Osteocyte (in vitro differentiated cells): ENCODE measurements at places on chromosomes 5 and 9. TPM values are rescaled to one million over a fixed set of nuclear protein-coding genes. Genes with fewer than 3 reads are reported as not detected.

PCDHGC5 gene
- 1.4 and 1.9 TPM in 2 replicates for total RNA-seq

PCDHA11 gene
- 7.2 and 8.2 TPM in 2 replicates for total RNA-seq

CMBL gene
- total RNA-seq = 23.3 and 24.2 TPM in 2 replicates

PCDHA8 gene
- total RNA-seq = 1.9 and 2.0 TPM in 2 replicates

OR1Q1 gene
- not detected in 2 replicates for total RNA-seq

NXNL2 gene
- total RNA-seq = 0.32 TPM in 1 of 2 replicates, not detected in the other

PTPA gene
- 140 and 150 TPM in 2 replicates for total RNA-seq

AIF1L gene
- total RNA-seq = 26.3 and 31.1 TPM in 2 replicates

NPM1 gene
- 1,157 and 1,175 TPM in 2 replicates for total RNA-seq

JMY gene
- 19.1 and 19.5 TPM in 2 replicates for total RNA-seq

PIP5KL1 gene
- total RNA-seq = 2.6 and 2.9 TPM in 2 replicates

EXOC3 gene
- total RNA-seq = 70.0 and 81.4 TPM in 2 replicates

ECPAS gene
- 108 and 109 TPM in 2 replicates for total RNA-seq

OGN gene
- 3.9 and 5.5 TPM in 2 replicates for total RNA-seq

CFAP77 gene
- 0.48 and 0.68 TPM in 2 replicates for total RNA-seq

ZNG1A gene
- 22.0 and 26.3 TPM in 2 replicates for total RNA-seq

DNA sequence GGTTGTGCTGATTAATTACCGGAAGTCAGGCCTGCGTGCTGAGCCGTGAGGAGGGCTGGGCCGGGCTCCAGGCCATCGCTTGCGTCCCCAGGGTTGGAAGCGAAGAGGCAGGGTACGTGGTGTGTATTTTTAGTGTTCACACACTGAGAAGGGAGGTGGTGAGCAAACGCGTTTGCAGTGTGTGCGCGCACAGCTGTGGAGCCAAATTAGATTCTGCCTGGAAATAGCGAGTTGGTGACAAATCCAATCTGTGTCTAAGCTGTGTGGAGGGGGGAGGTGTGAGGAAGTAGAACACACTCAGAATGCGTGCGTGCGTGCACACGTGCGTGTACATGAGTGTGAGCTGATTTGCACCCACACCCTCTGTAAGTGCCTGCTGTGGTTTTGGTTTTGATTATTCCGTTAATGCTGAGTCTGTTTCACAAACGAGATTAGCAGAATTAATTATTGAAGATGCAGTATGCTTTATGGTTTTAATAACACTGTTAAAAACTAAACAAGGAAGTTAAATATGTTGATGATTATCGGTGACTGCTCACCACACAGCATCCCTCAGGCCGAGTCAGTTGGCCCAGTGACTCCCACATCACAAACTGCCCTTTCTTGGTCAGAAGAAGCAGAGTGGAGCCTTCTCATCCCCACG lies 111.8 kb upstream of the FCN2 start:
- no peak for DNase-seq

DNA sequence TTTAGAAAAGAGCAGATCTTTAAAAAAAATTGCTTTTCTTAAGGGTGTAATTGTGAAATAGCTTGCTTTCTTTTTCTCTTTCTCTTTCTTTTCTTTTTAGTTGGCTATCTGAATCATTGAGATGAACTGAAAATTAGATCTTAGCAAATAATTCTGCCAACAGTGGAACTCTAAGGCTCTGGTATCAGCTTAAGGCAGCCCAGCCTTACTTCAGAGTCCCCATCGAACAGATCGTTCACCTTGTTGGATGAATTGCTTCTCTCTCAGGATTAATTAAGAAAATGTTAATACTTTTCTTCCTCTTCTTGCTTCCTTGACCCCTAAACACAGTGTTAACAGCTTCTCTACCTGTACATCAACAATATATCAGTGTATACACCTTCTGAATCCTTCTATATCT lies 92.1 kb downstream of the ZCCHC7 start:
- no peak for DNase-seq

- DNase-seq = no peak
These were observed 18.3 kb downstream of the PTPRD start for GRCh38 chr9:10594482-10594881.

GRCh38 chr5:1661311-1661710 lies 137.6 kb upstream of the LPCAT1 start:
- DNase-seq = peak; percentile 72

DNA sequence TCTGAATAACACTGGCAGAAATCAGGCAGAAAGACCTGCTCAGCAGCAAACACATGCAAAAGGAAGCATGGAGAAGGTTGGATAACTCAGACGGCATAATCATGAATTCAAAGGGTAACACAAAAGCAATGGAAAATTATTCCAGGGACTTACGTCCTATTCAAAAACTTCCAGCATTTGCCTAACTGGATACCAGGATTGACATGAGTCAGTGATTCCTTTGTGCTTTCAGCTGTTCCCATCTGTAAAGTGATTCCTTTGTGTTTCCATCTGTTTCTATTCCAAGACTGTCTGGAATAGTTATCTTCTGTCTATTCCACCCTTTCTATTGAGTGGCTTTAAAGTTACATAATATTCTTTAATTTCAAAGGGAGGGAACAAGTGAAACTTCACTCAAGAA lies 1361.7 kb upstream of the CDH9 start:
- DNase-seq = no peak

DNA sequence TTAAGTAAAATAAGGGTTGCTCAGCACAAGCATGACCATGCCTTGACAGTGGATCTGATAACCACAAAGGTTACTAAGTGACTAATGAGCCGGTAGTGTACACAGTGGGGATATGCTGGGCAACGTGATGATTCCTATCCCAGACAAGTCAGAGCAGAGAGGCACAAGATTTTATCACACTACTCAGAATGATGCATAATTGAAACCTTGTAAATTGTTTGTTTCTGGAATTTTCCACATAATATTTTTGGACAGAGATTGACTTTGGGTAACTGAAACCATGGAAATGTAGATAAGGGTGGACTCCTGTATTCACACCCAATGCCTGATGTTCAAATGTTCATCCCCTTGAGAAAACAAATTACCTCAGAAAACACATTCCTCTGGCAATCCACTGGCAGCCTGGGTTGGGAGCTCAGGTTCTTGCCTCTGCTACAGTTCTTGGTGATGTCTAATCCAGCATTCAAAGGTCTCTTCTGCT lies 16.2 kb upstream of the ERAP1 start:
- DNase-seq = no peak

GRCh38 chr9:75891771-75892215 lies 1.3 kb downstream of the PCSK5 start:
- no peak for DNase-seq

- DNase-seq = no peak
These were observed 203.0 kb upstream of the ADRA1B start for GRCh38 chr5:159713254-159713653.

- DNase-seq = no peak
These were observed 113.2 kb upstream of the PRRC1 start for GRCh38 chr5:127404190-127404589.

DNA sequence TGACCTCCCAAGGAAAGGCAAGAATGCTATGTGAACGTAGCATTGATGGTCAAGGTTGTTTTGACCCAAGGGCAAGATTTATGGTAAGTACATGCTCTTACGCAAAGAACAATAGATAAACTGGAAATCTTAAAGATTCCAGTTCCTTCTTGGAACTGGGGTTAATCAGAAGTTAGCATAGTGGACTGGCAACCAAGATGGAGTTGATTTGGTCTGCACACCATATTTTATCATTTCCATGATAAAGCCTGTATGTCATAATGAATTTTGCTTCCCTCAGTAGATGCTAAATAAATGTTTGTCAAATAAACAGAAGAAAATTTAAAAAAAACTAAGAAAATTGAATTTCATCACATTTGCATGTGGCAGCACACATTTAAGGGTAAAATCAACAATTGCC lies 242.4 kb upstream of the MEF2C start:
- no peak for DNase-seq

DNA sequence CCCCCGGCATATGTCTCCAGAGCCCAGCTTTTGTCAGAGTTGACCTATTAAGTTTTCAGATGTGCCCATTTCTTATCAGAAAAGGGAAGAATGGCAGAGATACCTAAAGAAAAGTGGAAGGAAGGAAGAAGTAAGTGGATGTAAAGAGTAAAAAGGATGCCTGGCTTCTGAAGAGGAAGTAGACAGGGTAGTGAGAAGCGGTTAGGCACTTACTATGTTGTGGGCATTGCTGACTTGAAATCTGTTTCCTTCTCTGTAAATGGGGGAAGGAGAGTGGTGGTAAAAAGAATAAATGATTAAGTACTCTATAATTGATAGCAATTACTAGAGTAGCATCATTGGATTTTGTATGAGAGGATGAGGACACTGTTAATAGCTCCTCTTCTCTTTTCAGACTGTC lies 9.9 kb downstream of the ANP32B start:
- no peak for DNase-seq

GRCh38 chr5:111975133-111975532 lies 218.1 kb upstream of the NREP start:
- no peak for DNase-seq

DNA sequence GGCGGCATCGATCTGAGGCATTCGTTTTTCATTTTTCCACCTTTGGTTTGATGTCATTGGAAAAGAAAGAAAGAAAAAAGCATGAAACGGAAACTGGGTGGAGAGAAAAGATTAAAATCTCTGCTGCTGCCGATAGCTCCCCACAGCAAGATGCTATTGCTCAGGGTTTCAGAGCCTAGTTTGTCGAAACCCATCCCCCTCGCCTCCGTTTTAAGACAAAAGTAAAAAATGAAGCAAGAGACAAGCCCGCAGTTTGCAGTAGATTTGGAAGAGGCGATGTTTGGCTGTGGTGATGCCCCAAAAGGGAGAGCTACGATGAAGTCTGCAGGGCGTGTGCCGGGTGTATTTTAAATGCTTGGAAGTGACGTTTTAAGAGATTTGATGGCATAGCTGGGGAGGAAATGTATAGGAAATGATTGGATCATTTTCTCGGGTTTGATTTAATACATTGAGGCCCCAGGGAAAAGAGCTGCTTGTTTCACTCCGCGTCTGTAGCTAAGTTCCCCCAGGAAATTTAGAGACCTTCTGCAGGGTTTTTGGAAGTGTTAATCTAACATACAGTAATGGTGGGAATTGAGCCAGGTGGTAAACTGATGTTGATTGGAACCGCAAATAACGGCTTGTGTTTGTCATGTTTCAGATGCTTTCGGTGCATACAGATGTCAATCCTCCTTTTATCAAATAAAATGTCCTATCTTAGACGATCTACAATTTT lies 909 bp downstream of the NDFIP1 start:
- DNase-seq = no peak

DNA sequence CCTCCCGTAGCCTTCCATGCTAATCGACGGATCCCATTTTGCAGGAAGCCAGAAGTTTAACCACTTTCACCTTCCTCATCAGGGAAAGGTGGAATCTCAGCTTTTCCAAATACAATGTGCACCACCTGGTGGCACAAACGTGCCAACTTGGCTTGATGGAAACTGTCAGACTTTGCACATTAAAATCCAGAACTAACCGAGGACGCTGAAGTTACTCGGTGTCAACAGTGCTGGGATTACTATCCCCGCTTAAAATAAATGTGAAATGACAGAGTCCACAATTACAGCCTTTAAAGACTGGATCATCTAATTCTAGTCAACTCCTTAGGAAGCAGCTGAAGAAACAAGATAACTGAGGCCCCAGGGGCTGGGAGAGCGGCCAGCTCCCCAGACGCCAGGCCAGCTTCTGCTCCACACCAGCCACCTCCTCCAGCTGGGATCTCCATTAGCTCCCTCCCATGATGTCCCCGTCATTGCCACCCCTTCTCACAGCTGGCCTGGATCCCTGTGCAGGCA lies 50.1 kb upstream of the RETREG1 start:
- no peak for DNase-seq

- DNase-seq = no peak
These were observed 45.0 kb upstream of the PRR16 start for GRCh38 chr5:120419127-120419526.

- no peak for DNase-seq
These were observed 620.2 kb downstream of the ACTL7B start for GRCh38 chr9:108235609-108236008.

GRCh38 chr5:13866792-13867191 lies 77.7 kb downstream of the DNAH5 start:
- DNase-seq = no peak

DNA sequence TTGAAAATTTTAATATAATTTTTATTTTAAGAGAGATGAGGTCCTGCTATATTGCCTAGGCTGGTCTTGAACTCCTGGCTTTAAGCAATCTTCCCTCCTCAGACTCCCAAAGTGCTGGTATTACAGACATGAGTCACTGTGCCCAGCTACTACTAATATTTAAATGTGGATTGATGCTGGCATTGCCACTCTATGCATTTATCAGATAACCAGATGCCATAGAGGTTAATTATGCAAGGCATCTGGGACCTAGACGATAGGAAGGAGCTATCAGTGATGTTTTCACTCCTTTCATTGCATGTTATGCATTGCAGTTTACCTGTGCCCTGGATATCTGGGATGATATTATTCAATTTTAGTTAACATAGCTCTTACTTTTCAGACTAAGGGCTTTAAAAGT lies 127.0 kb downstream of the RPS23 start:
- no peak for DNase-seq

DNA sequence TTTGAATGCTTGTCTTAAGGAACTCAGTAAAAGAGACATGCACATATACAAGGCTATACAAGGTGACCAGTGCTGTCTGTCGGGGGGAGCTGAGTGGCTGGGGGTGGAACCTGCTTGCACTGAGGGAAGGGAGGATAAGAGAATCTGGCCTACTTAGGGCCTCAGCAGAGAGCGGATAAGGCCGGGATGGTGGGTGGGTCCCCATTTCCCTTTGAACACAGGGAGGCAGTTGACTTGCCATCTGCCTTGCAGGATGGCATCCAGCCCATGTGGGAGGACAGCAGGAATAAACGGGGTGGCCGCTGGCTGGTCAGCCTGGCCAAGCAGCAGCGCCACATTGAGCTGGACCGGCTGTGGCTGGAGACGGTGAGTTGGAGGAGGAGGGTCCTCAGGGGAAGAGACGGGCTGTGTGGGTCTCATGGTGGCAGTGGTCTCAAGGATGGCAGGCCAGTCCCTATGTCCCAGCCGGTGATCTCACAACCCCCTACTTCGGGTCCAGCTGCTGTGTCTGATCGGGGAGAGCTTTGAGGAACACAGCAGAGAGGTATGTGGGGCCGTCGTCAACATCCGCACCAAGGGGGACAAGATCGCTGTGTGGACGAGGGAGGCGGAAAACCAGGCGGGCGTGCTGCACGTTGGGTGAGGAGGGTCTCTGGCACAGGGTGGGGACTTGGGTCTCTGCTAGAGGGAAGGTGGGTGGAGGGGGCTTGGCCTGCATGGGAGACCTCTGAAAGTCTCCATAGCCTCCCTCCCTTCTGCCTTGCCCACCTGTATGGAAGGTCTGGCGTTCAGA lies 2.2 kb upstream of the TSPAN17 start:
- DNase-seq = no peak

- DNase-seq = no peak
These were observed 6.0 kb upstream of the NIPBL start for GRCh38 chr5:36870399-36871040.

- DNase-seq = peak; percentile 72
These were observed 42.1 kb downstream of the CACNA1B start for GRCh38 chr9:137919649-137920141.

DNA sequence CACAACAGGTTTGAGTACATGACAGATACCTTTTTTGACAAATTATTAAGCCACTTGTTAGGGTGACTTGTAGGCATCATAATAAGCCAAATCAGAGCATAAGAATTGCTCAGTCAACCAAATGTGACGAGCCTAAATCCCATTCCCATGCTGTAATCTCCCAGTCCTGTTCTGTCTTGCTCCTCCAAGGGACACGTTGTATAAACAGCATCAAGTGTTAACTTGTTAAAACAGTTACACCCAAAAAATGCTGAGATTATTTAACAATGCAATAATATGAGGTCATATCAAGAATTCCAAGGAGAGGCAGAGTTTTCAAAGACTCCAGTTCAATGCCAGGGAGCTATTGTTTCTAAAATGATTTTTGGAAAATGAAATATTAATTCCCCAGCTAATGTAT lies 76.2 kb downstream of the SH3TC2 start:
- no peak for DNase-seq

GRCh38 chr5:121731377-121731776 lies 120.3 kb upstream of the FTMT start:
- DNase-seq = no peak
